Left ventricle myocardium inferior (tissue), 1 donor: ENCODE measurements at places on chromosomes 3 and 15. TPM values are rescaled to one million over a fixed set of nuclear protein-coding genes. Genes with fewer than 3 reads are reported as not detected.

GRCh38 chr3:32354362-32354778 is 37.3 kb upstream of the CMTM7 start:
- no peak overlapping the region for H3K4me3 ChIP-seq
- no peak overlapping the region for H3K27ac ChIP-seq
- H3K4me1 ChIP-seq: no peaks in the 10 kb centered on the region
- no peaks in the 10 kb centered on the region for H3K27me3 ChIP-seq

DNA sequence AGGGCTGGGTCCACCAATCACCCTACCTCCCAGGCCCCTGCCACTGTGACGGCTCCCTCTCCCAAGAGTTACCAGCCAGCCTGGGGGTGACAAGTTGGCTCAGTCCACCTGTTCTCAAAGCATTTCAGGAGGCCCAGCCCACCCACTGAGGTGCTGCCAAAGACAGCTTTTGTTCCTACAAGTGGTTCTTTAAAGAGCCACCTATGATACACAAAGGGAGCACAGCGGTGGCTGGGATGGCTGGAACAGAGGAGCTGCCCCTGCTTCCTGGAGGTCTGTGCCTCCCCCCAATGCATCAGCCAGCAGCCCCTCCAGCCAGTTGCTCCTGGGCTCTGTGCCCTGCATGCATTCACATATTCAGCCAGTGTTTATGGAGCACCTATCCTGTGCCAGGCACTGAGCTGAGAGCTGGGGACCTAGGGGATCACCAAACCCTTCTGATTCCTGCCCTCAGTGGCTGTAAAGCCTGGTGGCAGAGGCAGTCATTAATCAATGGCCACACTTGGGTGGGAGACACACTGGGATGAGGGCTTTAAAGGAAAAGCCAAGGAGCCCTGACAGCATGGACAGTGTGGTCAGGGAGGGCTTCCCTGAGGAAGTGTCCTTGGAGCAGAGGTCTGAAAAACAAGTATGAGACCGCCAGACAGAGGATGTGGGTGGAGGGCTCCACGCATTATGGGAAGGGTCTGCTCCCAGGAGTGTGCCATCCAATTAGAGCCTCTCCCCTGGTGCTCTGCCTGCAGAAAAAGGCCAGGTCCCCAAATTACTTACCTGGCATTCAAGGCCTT is 107.1 kb upstream of the LINGO1 start:
- no peak overlapping the region for H3K27ac ChIP-seq
- no peak overlapping the region for H3K4me3 ChIP-seq
- H3K36me3 ChIP-seq: no peaks in the 10 kb centered on the region
- no peak for DNase-seq
- H3K4me1 ChIP-seq: no peaks in the 10 kb centered on the region

- H3K36me3 ChIP-seq: no peaks in the 10 kb centered on the region
- H3K27ac ChIP-seq: no peak overlapping the region
- H3K4me3 ChIP-seq: no peak overlapping the region
- DNase-seq: no peak
These were observed 359.3 kb downstream of the PLOD2 start for GRCh38 chr3:145801696-145802095.

DNA sequence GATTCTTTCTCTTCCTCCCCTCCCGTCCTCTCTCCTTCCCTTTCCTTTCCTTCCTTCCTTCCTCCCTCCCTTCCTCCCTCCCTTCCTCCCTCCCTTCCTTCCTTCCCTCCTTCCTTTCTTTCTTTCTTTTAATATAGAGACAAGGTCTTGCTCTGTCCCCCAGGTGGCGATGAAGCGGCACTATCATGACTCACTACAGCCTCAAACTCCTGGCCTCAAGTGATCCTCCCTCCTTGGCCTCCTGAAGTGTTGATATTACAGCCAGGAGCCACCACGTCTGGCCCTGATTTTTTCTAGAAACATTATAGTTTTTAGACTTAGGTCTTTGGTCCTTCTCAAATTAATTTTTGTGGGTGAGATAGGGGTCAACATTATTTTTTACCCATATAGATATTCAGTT is 15.5 kb downstream of the GRM2 start:
- no peak overlapping the region for H3K4me3 ChIP-seq
- H3K36me3 ChIP-seq: no peaks in the 10 kb centered on the region
- no peaks in the 10 kb centered on the region for H3K27me3 ChIP-seq
- H3K4me1 ChIP-seq: no peaks in the 10 kb centered on the region
- no peak overlapping the region for H3K27ac ChIP-seq
- no peak for DNase-seq

GRCh38 chr3:23959135-23959900 is 14.2 kb downstream of the NR1D2 start:
- H3K27me3 ChIP-seq: no peaks in the 10 kb centered on the region
- H3K4me1 ChIP-seq: peaks cover 48% of the 10 kb centered on the region
- H3K36me3 ChIP-seq: peaks cover 79% of the 10 kb centered on the region
- no peak overlapping the region for H3K27ac ChIP-seq
- H3K4me3 ChIP-seq: no peak overlapping the region

- peaks cover 28% of the 10 kb centered on the region for H3K27me3 ChIP-seq
- H3K27ac ChIP-seq: peak overlapping the region; percentile 7
- peak; percentile 37 for DNase-seq
- no peaks in the 10 kb centered on the region for H3K4me1 ChIP-seq
- no peaks in the 10 kb centered on the region for H3K36me3 ChIP-seq
These were observed 72.2 kb downstream of the RPLP1 start for GRCh38 chr15:69524814-69525213.

DNA sequence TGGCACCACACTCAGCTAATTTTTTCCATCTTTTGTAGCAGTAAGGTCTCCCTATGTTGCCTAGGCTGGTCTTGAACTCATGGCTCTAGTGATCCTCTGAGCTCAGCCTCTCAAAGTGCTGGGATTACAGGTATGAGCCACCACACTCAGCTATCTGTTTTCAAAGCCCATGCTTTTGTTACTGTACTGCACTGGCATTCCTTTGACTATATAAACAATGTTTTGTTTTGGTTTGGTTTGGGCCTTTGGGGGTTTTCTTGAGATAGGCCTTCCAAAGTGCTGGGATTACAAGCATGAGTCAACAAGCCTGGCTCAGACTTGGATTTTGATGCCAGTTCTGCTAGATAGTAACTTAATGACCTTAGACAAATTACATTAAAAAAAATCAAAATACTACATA is 89.7 kb upstream of the GK5 start:
- no peak overlapping the region for H3K4me3 ChIP-seq
- peaks cover 68% of the 10 kb centered on the region for H3K36me3 ChIP-seq
- peaks cover 5% of the 10 kb centered on the region for H3K4me1 ChIP-seq
- no peak overlapping the region for H3K27ac ChIP-seq
- H3K27me3 ChIP-seq: no peaks in the 10 kb centered on the region

- H3K27me3 ChIP-seq: no peaks in the 10 kb centered on the region
- no peak overlapping the region for H3K27ac ChIP-seq
- peaks cover 14% of the 10 kb centered on the region for H3K4me1 ChIP-seq
- no peak overlapping the region for H3K4me3 ChIP-seq
- DNase-seq: no peak
These were observed 112.9 kb downstream of the CORO2B start for GRCh38 chr15:68691705-68692104.

DNA sequence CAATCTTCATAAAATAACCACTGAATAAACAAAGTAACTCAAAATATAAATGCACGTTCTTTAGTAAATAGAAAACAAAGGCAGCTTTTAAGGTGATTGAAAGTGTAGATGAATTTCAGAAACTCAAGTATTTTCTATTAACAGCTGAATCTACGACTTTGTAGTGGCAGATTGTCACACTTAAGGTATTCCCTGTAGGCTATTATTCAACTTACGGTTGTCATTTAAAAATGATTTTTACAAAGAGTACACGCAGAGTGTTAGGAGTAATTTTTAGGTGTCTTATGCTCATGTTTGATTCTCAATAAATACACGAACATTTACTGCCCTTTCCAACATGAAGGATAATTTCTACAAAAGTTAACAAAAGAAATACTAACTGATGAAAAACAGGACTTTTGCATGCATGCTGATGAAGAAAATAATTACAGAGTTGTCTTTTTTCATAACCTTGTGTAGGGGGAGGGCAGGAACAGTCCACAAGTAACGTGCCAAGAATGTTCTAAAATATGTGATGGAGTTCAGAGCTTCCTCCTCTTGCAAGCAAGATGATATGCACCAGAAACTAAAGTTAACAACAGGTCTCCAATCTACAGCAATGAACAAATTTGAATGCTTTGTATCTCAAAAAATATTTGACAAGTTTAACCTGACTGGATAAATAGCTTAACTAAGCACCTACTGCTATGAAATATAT is 16.7 kb downstream of the DCBLD2 start:
- no peak for DNase-seq
- H3K4me1 ChIP-seq: peaks cover 66% of the 10 kb centered on the region
- peaks cover 12% of the 10 kb centered on the region for H3K36me3 ChIP-seq
- H3K27ac ChIP-seq: peak overlapping the region; percentile 54
- no peaks in the 10 kb centered on the region for H3K27me3 ChIP-seq
- H3K4me3 ChIP-seq: peak overlapping the region; percentile 7

GRCh38 chr15:65521350-65521749 is 3.9 kb upstream of the DPP8 start:
- H3K4me3 ChIP-seq: no peak overlapping the region
- H3K4me1 ChIP-seq: peaks cover 15% of the 10 kb centered on the region
- no peaks in the 10 kb centered on the region for H3K27me3 ChIP-seq
- no peak for DNase-seq
- no peaks in the 10 kb centered on the region for H3K36me3 ChIP-seq

DNA sequence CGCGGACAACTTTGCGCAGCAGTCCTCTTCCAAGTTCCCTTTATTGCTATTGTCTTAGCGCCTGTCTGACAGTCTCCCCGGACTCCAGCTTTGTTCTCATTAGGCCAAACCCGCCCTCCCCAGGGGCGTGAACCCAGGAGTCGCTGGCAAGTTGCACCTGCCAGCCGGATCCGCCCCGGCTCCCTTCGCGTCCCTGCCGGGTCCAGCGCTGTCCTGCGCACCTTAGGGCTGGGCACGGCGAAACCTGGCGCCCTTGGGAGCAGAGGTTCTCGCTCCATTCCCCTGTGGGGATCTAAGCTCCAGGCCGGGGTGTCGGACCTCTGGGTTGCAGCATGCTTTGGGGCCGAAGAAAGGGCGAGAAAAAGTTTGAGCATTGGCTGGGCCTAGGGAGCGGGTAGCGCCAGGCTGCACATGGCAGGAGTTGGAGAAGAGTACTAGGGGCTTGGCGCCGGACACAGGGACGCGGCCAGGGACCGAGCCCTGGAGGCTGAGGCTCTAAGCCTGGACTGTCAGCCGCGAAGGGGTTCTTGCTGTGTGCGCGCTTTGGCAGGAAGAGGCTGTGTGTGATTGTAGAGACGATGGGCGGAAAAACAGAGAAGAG is 335.1 kb upstream of the THRB start:
- peaks cover 18% of the 10 kb centered on the region for H3K4me1 ChIP-seq
- no peaks in the 10 kb centered on the region for H3K36me3 ChIP-seq
- H3K4me3 ChIP-seq: peak overlapping the region; percentile 69
- no peak overlapping the region for H3K27ac ChIP-seq

DNA sequence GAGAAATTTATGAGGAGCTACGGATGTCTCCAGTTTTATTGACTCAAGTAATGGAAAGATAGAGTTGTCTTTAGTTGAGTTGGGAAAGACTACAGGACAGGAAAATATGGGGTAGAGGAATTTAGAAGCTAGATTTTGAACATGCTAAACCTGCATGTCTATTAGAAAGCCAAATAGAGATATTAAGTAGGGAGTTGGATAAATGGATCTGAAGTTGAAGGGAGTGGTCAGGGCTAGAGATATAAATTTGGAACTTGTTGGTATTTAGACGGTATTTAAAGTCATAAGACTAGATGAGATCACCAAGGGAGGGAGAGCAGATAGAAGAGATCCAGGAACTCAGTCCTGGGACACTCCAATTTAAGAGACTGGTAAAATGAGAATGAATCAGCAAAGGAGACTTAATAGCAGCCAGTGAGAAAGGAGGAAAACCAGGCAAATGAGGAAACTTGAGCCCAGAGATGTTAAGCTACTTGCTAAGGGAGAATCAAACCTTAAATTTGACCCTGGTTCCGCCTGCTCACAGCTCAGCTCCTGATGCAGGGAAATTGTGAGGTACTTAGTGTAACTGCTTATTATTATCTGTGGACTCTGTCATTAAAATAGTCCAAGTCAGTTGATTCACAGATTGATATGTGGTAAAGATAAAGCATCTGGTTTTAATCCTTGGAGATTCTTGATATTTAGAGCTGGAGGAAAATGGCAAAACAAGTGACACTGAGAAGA is 35.8 kb downstream of the ABI3BP start:
- peak overlapping the region; percentile 47 for H3K27ac ChIP-seq
- no peaks in the 10 kb centered on the region for H3K27me3 ChIP-seq
- no peaks in the 10 kb centered on the region for H3K36me3 ChIP-seq
- no peak overlapping the region for H3K4me3 ChIP-seq
- H3K4me1 ChIP-seq: no peaks in the 10 kb centered on the region

DNA sequence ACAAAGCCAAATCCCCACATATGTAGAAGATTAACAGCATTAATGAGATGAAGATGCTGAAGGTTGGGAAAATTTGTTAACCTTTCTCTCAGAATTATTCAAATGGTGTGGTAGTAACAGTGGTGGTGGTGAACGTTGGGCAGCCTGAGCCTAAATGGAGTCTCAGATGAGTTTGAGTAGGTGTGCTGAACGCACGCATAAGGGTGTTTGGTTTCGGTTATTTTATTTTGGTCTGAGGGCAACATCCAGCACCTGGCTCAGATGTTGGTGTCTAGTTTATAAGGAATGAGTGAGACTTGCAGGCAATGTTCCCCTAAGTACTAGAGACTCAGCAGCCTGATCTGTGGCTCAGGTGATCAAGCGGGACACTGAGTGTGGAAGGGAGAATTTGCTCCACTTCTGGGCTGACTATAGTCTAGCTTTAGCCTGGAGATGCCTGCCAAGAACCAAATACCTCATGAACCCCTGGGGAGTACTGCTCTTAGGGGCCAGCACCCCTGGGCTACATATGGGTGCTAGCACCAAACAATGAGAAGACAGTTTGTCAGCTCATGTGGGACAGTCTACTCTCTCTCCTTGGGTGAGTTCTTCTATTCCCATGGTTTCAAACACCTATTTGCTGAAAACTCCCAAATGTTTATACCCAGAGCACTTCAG is 39.5 kb upstream of the ATP2C1 start:
- peak overlapping the region; percentile 15 for H3K27ac ChIP-seq
- no peak for DNase-seq
- peak overlapping the region; percentile 65 for H3K4me3 ChIP-seq
- H3K4me1 ChIP-seq: peaks cover 31% of the 10 kb centered on the region
- no peaks in the 10 kb centered on the region for H3K36me3 ChIP-seq

- H3K27ac ChIP-seq: no peak overlapping the region
- peaks cover 8% of the 10 kb centered on the region for H3K4me1 ChIP-seq
- no peak for DNase-seq
- H3K4me3 ChIP-seq: no peak overlapping the region
These were observed 5.0 kb upstream of the CACNA1D start for GRCh38 chr3:53489386-53489785.

DNA sequence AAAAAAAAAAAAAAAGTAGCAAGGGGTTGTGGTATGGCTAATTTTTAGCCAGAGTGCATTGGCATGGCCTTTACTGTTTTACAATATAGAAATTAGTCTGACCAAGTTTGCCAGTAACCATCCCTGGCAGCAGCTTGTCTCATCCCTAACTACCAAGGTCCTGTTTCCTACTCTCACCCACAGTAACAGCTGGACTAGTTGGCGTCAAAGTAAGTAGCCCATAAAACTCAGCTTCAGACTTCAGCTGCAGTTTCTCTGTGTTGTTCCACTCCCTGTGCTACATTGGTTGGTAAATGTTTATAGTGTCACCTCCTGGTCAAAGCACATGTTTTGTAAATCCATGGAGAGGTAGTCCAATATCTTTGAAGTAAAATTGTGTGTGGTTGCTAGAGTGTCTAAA is 691.3 kb downstream of the ZPLD1 start:
- H3K36me3 ChIP-seq: no peaks in the 10 kb centered on the region
- H3K27me3 ChIP-seq: no peaks in the 10 kb centered on the region
- H3K4me3 ChIP-seq: no peak overlapping the region
- H3K4me1 ChIP-seq: no peaks in the 10 kb centered on the region

Gene GPR156
- not detected for total RNA-seq

Gene SYNPR
- 0.93 TPM for total RNA-seq

Gene GPR149
- total RNA-seq: not detected

Gene SERPINI2
- total RNA-seq: 0.41 TPM

Gene TRH
- total RNA-seq: not detected

Gene NEIL1
- 8.2 TPM for total RNA-seq

Gene BNIP2
- 78.0 TPM for total RNA-seq

Gene GNAT1
- total RNA-seq: not detected
